H4 (cell line): ENCODE measurements at places on chromosomes 11 and 22. TPM values are rescaled to one million over a fixed set of nuclear protein-coding genes. Genes with fewer than 3 reads are reported as not detected.
A peak's percentile ranks its signal among the peaks of the same experiment; 100 is the strongest.

- no peak for DNase-seq
Measured at GRCh38 chr11:131537748-131538147, 167.3 kb downstream of the NTM start.

DNA sequence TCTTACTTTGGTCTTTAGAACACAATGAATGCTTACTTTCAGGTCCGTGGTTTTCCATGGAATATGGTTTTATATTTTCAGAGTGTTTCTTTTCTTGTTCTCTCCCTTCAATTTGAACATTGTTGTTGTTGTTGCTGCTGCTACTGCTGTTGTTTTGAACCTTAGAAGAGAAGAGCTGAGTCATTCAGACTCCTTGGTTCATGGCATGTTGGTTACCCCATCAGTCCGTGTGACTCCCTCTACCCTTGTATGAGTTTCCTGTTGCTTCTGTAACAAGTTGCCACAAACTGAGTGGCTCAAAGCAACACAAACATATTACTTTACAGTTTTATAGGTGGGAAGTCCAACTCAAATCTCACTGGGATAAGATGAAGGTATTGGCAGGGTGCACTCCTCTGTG lies 511.0 kb downstream of the INSC start:
- no peak for DNase-seq

DNA sequence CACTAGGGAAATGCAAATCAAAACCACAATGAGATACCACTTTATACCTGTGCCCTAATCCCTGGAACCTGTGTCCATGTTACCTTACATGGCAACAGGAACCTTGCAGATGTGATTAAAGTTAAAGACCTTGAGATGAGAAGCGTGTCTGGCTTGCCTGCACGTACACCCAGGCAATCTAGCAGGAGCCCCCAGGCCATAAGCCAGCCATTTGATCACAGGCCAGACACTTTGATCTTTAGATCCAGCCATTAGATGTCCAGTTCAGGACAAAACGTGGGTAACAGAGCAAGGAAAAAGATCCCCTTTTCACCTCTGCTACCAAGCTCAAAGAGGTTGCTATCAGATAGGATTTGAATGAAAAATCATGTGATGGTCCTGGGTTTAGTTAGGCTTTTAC lies 378.8 kb downstream of the BUD13 start:
- DNase-seq = no peak

GRCh38 chr11:130146796-130147195 lies 12.8 kb upstream of the ST14 start:
- no peak for DNase-seq

GRCh38 chr11:74006743-74007304 lies 2.1 kb downstream of the UCP3 start:
- no peak for DNase-seq

- DNase-seq = no peak
Measured at GRCh38 chr22:17638182-17638431, 450 bp upstream of the BCL2L13 start.

DNA sequence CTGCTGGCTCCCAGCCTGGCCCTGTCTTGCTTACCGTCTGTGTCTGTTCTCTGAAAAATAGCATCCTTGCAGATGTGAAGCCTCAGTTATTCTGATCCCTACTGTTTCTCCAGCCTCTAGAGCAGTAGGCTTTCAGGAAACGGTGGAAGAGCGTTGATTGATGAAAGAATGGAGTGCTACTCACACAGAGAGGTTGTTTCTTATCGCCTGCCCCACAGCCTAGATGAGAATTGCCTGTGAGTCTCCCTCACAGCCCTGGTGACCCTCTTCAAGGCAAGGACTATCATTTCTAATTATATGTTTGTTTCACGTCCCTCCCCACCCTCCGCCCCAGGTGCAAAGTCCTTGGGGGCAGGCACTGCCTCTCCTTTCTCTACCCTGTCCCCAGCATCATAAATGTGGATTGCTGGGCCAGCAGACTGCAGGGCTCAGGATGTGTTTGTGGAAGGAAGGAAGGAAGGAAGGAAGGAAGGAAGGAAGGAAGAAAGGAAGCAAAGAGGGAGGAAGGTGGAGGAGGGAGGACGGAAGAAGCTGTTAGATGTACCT lies 575.3 kb upstream of the B3GAT1 start:
- no peak for DNase-seq

- DNase-seq = no peak
Measured at GRCh38 chr22:40200795-40201530, 23.2 kb downstream of the TNRC6B start.

DNA sequence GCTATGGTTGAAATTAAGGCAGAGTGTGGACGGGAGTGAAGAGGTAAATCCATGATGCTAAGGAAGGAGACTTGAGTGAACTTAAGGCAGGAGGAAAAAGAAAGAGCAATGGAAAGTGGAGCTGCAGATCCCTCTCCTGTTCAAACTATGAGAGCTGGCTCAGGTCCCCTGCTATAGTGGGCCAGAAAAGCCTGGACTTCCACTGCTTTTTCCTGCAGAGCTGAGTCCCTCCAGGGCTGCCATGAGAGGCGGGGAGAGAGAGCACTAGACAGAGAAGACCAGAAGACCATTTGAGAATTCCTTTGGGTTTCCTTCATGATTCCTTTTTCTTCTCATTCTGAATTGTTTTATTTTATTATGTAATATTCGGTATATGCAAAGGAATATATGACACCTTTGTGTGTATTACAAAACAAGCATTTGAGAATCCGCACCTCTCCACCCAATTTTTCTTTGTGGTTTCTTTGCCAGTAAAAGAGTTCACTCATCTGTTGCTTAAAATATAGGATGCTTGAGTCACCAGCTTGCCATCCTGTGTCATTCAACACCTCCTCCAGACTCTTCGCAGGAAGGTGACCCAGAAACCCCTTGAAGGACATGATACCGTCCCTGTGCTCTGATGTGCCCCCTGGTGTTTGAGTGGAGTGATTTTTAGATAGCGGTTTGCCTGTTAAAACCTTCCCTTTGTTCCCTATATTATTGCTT lies 24.4 kb downstream of the SREBF2 start:
- peak; percentile 60 for DNase-seq

OR1S1 gene
- total RNA-seq = not detected in 2 replicates

TOMT gene
- total RNA-seq = not detected in 2 replicates
